ENCODE measurements at places on chromosomes 7 and 10.

DNA sequence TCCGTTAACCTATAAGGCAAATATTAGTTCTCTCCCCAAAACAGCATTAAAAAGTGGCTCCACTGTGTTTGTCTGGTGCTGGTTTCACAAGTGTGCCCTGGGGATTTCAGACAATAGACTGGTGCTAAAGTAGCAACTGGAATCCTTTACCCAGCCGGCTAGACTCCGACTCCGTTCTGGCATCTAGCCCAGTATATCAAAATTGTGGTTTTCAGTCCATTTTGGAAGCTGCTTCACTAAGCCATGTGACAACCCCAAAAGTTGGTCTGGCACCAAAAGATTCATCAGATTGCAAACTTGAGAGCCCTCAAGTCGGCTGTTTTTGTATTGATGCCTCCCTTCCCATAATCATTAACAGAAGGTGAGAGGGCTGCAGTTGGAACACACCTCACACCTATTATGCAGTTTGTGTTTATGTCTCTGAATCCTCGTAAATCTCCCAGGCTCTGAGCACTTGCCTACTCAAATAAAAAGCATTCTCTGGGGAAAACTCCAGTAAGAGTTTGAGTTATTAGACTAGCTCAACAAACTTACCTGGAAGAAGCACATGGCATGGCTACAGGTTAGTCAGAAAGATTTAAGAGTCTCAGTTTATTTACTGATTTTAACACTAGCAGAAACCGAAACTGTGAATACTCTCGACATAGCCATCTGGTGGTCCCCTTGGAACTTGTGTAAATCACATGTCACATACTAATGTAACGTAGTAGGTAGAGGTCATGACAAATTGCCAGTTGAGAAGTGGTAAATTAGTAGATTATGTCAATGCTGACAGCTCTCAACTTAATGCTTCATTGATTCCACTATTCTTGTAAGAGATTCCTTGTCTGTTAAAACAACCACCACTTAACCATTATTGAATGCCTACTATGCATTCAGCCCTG is 14.8 kb upstream of the WNT16 start:
- DNase-seq, result no peak

DNA sequence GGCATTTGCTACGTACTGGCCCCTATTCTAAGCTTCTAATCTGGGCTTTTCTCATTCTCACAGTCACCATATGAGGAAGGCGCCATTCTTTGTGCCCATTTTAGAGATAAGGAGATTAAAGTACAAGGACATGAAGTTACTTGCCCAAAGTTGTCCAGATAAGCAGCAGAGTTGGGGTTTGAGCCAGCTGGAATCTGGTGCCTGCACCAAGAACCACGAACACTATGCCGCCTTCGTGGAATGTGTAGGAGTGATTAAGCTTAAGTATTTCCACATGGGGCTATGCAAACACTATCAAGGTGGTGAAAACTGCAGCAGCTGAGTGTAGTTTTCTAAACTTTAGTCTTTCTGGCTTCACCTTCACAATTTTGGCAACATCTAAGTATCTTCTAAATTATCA is 342.7 kb upstream of the ETV1 start:
- no peak for DNase-seq

DNA sequence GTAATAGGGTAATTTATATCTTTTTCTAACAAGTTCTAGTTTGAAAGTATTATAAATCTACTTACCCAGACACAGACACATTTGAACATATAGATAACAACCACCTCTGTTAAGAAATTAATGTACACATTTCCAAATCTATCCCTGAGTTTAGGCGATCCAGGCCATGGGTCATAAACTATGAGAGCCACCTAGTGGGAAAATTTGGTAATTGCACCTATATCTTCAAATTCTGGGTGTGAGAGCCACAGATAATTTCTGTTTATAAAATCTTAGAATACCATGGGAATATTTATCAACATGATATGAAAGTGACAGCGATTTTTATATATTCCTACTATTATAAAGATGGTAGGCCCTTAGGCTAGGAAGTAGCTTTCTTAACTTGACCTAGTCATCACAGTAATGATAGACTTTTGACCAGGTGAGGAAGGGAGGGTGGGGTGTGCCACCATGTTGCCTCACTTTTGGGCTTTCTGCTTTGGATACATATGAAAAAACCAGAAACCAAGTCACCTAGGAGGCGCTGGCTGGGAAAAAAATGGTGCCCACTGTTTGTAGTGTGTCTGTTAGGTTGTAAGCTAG is 8.0 kb upstream of the EPHA1 start:
- no peak for DNase-seq

- DNase-seq, result no peak
Measured at GRCh38 chr7:69577221-69577620, 21.1 kb upstream of the AUTS2 start.

- DNase-seq, result no peak
Measured at GRCh38 chr7:52825611-52826010, 209.8 kb upstream of the POM121L12 start.

DNA sequence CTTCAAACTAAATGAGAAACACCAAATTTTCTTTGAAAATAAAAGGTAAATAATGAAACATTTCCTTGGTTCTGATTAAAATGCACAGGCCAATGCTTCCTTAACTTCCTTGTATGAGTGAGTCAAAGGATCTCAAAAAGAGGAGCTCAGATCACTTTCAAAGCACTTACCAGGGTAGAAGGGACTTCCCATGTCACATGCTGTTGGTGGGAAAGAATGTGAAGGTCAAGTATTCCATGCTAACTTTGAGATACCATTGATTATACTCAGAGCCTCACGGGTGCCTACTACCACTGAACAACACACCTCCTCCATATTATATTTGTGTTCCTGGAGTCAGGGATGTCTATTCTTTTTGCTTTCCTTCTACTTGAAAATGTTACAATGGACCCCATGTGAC is 233.5 kb upstream of the KIAA1217 start:
- no peak for DNase-seq

- no peak for DNase-seq
Measured at GRCh38 chr7:67619175-67619574, 622.5 kb downstream of the TYW1 start.

DNA sequence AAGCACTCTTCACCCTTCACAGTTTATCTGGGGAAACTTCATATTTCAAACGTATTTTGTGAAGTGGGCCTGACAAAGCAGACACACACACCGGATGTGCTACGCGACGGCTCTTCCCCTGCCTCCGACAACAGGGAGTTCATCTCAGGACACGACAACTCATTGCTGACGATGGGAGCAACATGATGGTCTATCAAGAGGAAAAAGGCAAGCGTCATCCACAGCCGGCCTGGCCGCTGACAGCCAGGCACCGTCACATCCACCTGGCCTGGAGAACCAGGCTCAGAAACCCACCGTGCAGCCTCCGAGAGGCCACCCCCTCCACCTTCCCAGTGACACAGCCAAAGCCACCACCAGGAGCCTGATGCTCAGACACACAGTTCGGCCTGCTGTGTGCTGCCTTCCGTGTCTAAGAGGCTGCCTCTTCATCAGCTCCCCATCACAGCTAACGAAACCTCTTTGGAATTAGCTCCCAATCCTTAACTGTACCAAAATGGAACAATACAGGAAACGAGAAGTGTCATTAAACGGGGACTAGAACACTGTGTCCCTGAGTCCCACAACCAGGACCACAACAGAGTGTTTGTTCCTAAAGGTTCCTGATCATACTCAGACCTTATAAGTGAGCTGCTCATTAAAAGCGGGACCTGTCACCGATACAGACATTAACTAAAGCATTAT is 76.7 kb downstream of the SFMBT2 start:
- no peak for DNase-seq

- DNase-seq, result no peak
Measured at GRCh38 chr7:74029089-74029785, 1.3 kb downstream of the ELN start.

DNA sequence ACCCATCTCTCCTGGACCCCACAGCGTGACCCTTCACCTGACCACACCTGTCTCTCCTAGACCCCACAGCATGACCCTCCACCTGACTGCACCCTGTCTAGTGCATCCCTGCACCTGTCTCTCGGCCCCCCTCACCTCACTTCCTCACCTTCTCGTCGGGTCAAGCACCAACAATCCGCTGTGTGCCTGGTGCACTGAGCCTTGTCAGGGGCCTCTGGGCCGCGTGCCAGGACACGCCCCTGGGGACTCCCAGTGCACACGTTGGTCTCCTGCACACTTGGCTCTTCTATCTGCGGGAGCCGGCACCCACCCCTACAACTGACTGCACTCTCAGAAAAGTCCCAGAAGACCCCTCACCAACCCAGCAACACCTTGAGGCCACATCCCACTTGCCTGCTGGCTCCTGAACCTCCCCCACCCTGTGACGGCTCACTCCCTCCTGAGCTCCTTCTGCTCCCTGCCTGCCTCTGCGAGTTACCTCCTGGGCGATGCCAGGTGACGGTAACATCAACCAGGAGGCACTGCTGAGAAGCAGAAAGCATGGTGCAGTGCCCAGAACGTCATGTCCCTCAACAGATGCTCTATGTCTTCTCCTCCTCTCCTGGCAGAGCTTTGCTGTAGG is 147.6 kb downstream of the DIP2C start:
- no peak for DNase-seq
